ENCODE measurements at places on chromosomes 7 and 10.

DNA sequence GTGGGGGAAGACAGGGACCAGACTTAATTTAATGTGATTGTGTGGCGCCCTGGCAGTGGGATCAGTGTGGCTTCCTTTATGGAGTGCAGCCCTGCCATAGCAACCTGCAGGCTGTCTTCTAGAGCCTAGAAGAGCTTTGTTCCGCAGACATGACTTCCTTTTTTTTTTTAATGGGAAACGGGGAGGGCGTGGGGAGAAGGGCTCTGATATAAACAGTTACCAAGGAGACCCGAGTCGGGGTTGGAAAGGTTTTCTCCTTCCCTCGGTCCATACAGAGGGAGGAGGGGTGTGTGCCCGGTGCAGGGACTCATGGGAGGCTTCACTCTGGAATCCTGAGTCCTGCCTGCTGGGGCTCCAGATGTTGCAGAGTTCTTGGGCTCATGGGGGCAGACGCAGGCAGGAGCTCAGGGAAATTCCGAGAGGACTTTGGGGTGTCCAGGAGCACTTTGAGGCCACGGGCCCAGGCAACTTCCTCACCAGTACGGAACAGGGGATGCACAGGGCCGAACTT, 26.9 kb downstream of the TMEM120A start:
- DNase-seq: no peak

GRCh38 chr10:101466016-101466912, 112.3 kb downstream of the BTRC start:
- DNase-seq: no peak

GRCh38 chr10:124886195-124886594, 55.7 kb upstream of the ZRANB1 start:
- DNase-seq: no peak

GRCh38 chr7:107711301-107711700, 32.6 kb upstream of the CBLL1 start:
- DNase-seq: no peak

DNA sequence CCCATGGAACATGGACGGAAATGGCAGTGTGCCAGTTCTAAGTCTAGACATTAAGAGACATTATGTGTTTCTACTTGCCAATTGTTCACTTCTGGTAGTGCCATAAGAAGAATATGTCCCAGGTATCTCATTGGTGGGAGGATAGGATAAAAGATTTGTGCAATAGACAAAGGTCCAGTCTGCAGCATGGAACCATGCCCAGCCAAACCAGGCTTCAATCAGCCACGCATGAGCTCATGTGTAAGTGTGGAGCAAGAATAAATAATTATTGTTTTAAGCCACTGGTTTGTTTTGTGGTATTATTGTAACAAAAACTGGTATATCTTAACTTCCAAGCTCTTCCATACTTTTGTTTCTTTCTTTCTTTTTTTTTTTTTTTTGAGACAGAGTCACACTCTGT, 153.6 kb upstream of the CTTNBP2 start:
- DNase-seq: no peak

GRCh38 chr7:106339513-106340246, 54.9 kb upstream of the NAMPT start:
- no peak for DNase-seq

DNA sequence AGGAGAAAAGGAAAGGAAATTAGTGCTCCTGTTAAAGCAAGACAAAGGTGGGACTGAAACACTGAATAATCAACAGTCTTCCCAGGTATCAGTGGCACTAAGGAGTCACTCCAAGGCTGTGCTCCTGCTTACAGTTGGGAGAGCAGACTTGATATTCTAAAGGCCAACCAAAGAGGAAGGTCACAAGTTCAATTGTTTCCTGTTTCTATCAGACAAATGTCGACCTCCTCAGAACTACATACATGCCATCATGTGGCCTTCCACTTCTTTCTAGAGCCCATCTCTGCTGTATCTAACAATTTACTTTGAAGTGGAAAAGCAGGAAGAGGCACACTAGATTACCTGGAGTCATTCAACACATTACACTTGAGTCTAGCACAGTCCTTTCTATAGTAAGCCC, 3.4 kb downstream of the ZNF239 start:
- DNase-seq: no peak

- no peak for DNase-seq
Measured at GRCh38 chr10:32033171-32033570, 23.1 kb downstream of the KIF5B start.

- peak; percentile 10 for DNase-seq
Measured at GRCh38 chr10:25912866-25913265, 21.2 kb upstream of the MYO3A start.

DNA sequence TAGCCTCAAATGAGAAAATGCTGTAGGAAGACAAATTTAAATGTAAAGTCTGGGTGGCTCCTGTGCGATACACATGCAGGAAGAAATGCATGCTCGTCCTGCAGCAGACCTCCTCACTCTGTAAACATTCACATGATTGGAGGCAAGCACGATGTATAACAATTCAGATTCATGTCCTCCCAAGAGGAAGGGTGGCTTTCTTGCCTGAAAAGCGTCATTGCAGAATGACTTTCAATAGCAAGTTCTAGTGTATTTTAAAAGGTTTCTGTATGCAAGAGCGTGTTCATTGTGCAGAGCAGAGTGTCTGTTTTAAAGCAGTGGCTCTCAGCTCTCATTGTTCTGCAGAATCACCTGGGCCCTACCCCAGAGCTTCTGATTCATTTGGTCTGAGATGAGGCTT, 170.3 kb upstream of the CELF2 start:
- DNase-seq: no peak

GRCh38 chr7:34451923-34452322, 206.1 kb upstream of the NPSR1 start:
- no peak for DNase-seq

- DNase-seq: no peak
Measured at GRCh38 chr7:66902844-66903180, 18.2 kb upstream of the TMEM248 start.

DNA sequence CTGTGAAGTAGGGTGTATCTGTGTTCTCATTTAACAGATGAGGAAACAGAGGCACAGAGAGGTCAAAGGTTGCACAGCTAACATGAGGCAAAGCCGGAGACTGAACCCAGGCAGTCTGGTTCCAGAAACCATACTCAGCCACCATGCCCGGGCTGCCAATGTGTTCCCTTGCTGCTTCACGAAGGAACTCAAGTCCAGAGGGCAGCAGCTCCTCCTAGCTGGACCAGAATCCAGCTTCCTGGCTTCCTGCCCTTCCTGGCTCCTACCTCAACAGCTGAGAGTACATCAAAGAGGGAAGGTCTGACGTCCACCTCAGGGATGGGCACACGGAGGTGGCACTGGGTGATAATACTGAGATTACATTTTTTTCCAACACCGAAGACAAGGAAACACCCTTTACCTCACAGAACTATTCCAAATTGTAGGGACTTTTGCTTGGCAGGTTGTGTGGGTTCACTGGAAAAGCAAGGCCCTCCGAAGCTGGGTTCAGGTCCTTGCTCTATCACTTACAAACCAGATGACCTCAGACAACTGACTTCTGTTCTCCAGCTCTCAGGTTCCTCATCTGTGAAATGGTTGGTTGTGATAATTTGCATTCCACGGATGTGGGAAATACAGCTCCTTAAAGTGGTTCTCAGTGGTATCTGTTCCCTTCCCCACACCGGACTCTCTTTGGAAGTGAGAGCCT, 154.1 kb upstream of the ZMIZ1 start:
- DNase-seq: no peak

- no peak for DNase-seq
Measured at GRCh38 chr7:104857458-104858425, 156.3 kb upstream of the KMT2E start.
